ENCODE measurements at places on chromosomes 3 and 15. TPM values are rescaled to one million over a fixed set of nuclear protein-coding genes. Genes with fewer than 3 reads are reported as not detected.
A peak's percentile ranks its signal among the peaks of the same experiment; 100 is the strongest.

- DNase-seq: no peak
Measured at GRCh38 chr3:59391131-59391530, 341.3 kb upstream of the CFAP20DC start.

DNA sequence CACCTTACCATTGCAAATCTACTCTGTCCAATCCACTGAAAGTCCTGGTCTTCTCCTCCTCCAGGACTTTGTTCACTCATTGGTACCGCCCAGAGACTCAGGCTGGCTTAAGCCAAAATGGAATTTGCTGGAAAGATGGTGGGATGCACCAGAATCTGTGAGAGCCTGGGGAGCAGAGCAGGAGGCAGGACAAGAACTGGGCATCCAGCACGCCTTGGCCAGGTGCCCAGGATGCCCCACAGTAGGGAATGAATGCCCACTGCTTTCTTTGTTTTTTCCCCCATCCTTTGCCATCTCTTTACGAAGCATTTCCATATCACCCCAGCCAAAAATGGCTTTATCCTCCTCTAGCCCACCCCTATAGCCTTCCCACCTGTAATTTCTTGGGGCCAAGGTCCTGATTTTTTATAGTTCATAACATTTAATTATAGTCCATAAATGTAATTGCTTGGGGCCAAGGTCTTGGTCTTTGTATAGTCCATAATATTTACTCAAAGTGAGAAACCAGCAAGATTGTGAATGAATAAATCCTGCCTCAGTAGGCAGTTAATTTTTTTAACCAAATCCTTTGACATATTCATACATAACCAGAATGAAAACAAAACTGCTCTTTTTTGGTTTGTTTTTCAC is 23.3 kb upstream of the IREB2 start:
- no peak for DNase-seq

GRCh38 chr3:190424478-190425439 is 24.9 kb downstream of the TMEM207 start:
- DNase-seq: peak; percentile 14

- no peak for DNase-seq
Measured at GRCh38 chr3:190849607-190850006, 12.9 kb downstream of the GMNC start.

DNA sequence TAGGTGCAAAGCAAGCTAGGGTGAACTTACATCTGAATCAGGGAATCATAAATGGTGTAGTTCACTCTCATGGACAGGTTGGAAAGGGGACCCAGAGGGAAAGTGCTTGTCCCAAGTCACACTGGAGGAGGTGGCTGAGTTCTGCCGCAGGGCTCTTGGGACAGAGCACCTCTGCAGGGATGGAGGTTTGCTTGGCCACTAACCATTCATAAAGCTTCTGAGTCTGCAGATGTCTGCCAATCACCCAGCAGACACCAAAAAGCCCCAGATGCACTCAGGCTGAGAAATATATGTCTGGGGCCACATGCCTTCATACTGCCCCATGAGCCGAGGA is 17.9 kb upstream of the RTP2 start:
- DNase-seq: no peak

DNA sequence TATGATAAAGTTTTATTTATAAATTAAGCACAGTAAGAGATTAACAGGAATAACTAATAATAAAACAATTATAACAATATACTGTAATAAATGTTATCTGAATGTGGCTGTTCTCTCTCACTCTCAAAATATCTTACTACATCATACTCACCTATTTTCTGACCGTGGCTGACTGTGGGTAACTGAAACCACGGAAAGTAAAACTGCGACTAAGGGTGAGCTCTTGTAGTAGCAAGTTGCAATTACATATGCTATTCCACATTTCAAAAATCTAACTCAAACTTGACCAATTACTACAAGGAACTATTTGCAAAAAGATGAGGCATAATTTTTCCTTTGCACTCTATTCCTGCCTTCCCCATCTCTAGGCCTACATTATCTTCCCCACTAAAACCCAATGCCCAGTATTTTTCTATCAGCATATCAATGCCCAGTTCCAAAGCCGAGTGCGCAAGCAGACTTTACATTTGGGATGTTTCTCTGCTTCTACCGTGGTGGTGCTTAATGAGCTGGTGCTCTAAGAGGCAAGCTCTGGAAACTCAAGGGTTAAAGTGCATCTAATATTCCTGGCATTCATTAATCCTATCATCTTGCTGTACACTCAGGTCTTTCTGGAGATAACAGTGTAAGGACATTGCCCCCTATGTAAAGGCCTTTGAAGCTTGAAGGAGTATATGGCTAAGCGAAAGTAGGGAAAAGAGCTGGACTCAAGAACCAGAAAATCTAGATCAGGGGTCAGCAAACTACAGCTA is 6.7 kb downstream of the PCYT1A start:
- DNase-seq: no peak

GRCh38 chr15:78492872-78493271 is 14.5 kb upstream of the HYKK start:
- no peak for DNase-seq

- DNase-seq: no peak
Measured at GRCh38 chr3:146550743-146551510, 6.5 kb upstream of the PLSCR1 start.

GRCh38 chr15:63970621-63971426 is 75.5 kb downstream of the DAPK2 start:
- peak; percentile 45 for DNase-seq

GRCh38 chr3:130093741-130094391 is 12.2 kb downstream of the ALG1L2 start:
- no peak for DNase-seq

GRCh38 chr3:52257911-52258310 is 12.4 kb downstream of the PPM1M start:
- no peak for DNase-seq

- no peak for DNase-seq
Measured at GRCh38 chr15:81293728-81294515, 30.0 kb downstream of the STARD5 start.

- no peak for DNase-seq
Measured at GRCh38 chr15:68910816-68911215, 19.5 kb upstream of the SPESP1 start.

DNA sequence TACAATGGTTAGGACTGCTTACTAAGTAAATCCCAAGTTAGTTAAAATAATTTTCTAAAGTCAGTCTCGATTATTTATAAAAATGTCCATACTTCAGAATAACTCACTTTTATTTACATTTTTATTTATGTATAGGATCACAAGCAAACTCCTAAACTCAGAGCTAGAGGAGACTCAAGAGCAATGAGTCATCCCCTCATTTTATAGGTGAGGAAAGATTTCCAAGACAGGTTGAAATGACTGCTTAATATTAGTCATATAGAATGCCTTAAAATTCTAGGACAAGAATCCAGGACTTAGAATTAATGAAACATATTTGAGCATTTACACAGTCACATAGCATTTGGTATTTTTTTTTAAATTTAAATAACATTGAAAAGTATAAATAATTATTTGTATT is 983.8 kb downstream of the SI start:
- no peak for DNase-seq

DNA sequence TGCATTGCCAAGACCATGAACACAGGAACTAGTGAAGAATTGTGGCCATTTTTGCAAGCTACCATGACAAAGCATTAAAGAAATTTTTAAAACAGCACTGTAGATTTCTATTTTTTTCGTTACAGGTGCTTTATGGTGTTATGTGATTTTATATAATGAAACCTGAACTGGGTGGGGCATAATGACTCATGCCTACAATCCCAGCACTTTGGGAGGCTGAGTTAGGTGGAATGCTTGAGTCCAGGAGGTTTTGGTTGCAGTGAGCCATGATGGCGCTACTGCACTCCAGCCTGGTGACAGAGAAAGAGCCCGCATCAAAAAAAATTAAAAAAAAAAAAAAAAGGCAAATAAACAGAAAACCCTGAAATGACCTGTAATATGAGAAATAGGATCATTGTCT is 846.7 kb downstream of the EPHA3 start:
- DNase-seq: no peak

DNA sequence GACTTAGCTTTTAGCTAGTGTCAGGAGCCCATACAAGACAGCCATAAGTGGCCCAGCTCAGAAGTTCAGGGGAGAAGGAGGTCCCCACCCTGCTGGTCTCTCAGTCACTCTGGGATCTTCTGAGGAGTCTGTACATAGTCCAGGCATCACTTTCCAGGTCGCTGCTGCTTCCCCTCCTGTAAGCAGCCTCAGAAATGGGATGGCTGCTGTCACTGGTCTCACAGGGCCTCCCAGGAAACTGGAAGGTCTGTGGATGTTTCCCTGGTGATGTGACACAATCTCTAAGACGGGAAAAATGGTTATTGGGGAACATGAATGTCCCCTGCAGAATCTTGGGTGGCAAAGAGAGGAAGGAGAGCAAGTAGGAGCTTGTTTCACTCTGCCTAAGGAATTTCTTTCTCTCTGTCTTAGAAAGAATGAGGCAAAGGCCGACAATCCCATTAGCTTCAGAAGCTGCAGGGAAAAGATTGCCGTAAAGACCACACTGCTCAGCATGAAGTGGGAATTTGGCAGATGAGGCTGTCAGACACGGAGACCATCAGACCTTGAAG is 43.2 kb upstream of the TNFAIP8L3 start:
- no peak for DNase-seq

DNA sequence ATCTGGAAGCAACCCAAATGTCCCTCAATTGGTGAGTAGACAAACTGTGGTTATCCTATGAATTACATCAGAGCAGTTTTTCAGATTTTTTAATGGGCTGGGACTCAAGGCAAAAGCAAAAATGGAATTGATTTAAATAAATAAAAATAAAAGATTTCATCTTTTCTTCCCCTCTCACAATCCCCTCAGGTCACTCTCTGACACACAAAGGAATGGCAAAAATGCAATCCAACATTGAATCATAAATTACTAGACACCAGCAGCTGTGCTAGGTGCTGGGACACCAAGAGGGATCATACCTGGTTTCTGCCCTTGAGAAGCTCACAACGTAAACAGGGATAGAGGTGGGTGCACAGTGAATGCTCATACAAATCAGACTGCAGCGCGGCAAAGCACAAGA is 58.8 kb downstream of the CPN2 start:
- DNase-seq: no peak

DNA sequence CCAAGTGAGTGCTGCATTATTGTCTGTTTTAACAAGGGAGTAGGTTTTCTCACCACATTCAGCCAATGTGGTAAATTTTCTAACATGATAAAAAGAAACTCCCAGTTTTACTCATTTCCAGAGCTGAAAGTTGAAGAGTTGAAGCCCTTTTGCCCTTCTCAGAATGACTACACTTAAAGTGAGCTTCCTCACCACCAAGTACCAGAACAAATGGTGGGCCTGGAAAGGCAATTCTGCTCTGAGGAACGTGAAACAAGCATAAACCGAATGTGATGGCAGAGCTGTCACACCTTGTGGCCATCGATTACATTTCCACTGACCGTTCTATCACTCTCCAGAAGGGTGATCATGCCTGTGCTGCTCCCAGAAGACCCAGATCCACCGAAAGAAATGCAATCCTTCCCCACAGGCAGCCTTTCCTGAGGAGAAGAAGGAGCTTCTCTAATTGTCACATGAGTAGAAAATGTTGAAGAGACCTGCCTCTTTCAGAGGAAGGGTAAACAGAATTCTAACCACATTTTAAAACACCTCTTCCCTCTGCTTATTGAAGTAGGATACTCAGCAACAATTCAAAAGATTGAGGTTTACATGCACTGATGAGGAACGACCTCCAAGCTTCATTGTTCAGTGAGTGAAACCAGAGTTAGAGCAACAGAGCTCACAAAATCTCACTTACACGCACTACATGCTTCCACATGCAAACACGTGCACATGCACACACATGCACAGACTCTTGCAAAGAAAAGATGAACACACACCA is 21.4 kb upstream of the CCR9 start:
- DNase-seq: no peak

DNA sequence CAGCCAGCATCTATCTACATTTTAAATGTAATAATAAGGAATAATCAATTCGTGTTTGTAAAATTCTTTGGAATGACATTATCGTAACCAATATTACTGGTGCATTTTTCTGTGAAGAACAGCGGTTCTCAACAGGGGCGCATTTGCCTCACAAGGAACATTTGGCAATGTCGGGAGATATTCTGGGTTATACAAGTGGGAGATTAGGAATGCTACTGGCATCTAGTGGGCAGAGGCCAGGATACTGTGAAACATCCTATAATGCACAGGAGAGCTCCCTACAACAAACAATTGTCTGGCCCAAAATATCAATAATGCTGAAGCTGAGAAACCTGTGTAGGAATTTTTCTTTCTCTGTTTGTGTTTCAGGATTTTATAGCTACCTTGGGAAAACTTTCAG is 25.0 kb downstream of the ACP3 start:
- DNase-seq: no peak

DNA sequence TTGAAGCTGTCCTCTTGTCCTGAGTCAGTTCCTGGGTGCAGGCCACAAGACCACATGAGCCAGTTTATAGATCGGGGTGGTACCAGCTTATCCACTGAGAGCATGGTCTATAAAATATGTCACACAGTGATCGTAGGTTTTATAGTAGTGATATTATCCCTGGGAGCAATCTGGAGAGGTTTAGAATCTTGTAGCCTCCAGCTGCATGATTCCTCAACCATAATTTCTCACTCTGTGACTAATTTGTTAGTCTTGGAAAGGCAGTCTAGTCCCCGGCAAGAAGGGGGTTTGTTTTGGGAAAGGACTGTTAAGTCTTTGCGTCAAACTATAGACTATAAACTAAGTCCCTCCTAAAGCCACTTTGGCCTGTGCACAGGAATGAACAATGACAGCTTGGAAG is 693.0 kb upstream of the CADM2 start:
- DNase-seq: no peak

- no peak for DNase-seq
Measured at GRCh38 chr3:4583416-4583815, 90.3 kb downstream of the ITPR1 start.

DNA sequence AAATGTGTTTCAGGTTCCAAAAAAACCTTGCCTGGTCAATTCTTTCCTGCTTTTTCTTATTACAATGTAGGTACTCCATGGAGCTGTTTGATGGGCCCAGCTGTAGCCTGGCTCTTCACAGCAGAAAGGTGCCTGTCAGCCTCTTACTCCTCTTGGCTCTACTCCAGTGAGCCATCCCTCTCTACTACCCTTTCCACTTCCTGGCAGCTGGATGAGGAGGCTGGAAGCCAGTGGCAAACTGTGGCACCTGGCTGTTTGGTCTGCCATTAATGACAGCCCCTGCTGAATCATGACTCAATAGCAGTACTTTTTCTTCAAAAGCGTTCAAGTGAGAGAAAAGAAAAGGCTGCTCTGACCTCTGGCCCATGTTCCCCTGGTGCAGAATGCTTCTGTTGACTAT is 618.1 kb downstream of the PYDC2 start:
- DNase-seq: no peak

SST gene
- 0.26 TPM for polyA plus RNA-seq

P2RY1 gene
- polyA plus RNA-seq: 2.9 TPM

KNG1 gene
- 168 TPM for polyA plus RNA-seq

LINGO1 gene
- 14.0 TPM for polyA plus RNA-seq

ANKUB1 gene
- 0.36 TPM for polyA plus RNA-seq

TPRA1 gene
- 33.5 TPM for polyA plus RNA-seq

LRTM1 gene
- not detected for polyA plus RNA-seq

PLXNB1 gene
- 172 TPM for polyA plus RNA-seq

UROC1 gene
- 0.04 TPM for polyA plus RNA-seq

PAQR9 gene
- 0.60 TPM for polyA plus RNA-seq

ZBED2 gene
- 0.30 TPM for polyA plus RNA-seq

TGM4 gene
- 0.06 TPM for polyA plus RNA-seq

CPN2 gene
- polyA plus RNA-seq: 0.69 TPM
